ENCODE measurements at places on chromosomes 4 and X. TPM values are rescaled to one million over a fixed set of nuclear protein-coding genes. Genes with fewer than 3 reads are reported as not detected.

Gene NBDY
- total RNA-seq: 3.2 TPM

Gene FGG
- not detected for total RNA-seq

Gene MAGEE1
- total RNA-seq: 0.56 TPM

Gene G3BP2
- total RNA-seq: 306 TPM

Gene HSFX1
- total RNA-seq: under 0.01 TPM

Gene MSX1
- 1.1 TPM for total RNA-seq

Gene ZNF157
- under 0.01 TPM for total RNA-seq

Gene MMRN1
- not detected for total RNA-seq

Gene BCLAF3
- 2.8 TPM for total RNA-seq

Gene STAP1
- total RNA-seq: not detected

Gene SLC49A3
- under 0.01 TPM for total RNA-seq

Gene SMARCA1
- total RNA-seq: 31.0 TPM

Gene ARMCX1
- 22.9 TPM for total RNA-seq

Gene HMGB3
- total RNA-seq: 23.3 TPM

Gene IL13RA2
- total RNA-seq: under 0.01 TPM

Gene CXCL1
- total RNA-seq: not detected

Gene CC2D2A
- 26.3 TPM for total RNA-seq

Gene GATA1
- not detected for total RNA-seq

Gene SATL1
- total RNA-seq: not detected

Gene WAS
- not detected for total RNA-seq

Gene KLHL15
- 11.1 TPM for total RNA-seq

Gene DNAAF6
- not detected for total RNA-seq

Gene PSAPL1
- total RNA-seq: not detected

Gene PABPC5
- total RNA-seq: 0.90 TPM

Gene IL13RA1
- total RNA-seq: 35.6 TPM

Gene TMEM154
- 0.18 TPM for total RNA-seq

Gene AREG
- 0.18 TPM for total RNA-seq

Gene CT47C1
- total RNA-seq: not detected

Gene MORC4
- total RNA-seq: 33.1 TPM

Gene JAKMIP1
- total RNA-seq: not detected

Gene UGT2B15
- total RNA-seq: not detected

Gene ITIH6
- not detected for total RNA-seq

Gene SPARCL1
- total RNA-seq: not detected

All from IMR-90 (cell line).